Right forelimb (tissue), 1 donor: ENCODE measurements at places on chromosomes 2 and 18.

GRCh38 chr18:61597316-61597715, 264.1 kb downstream of the CDH20 start:
- no peak for DNase-seq

DNA sequence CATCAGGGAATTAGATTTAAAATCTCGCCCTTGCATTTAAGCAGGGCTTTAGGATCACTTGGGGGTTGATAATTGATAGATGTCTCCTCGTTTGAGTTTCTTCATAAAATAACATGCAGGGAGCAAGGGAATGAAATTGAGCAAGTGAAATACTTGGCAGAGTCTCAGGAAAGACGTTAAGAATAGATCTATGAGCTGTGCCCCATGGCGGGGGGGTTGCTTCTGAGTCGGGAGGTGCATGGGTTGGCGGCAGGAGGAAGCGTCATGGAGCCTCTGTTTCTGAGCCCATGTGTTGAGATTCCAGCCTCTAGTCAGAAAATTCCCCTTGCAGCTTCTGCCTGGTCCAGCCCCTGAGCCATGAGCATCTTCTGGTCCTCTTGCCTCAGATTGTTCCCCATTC, 82.0 kb downstream of the APOB start:
- DNase-seq: no peak

DNA sequence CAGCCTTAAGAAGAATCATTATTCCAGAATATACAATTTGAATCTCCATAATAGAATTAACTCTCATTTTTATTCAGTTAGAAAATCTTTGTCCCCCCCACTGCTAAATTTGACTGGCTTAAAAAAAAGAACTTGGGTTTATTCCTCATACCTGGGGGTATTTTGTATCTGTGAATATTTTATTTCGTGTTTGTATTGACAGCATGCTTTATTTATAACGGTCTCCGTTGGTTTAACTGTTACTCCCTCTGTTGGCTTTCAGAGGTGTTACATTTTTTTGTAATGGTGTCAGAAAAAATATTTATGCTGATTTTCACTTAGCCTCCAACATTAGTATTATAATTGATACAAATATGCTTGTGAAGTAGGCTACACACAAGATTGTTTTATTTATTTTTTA, 109.1 kb downstream of the HAUS1 start:
- no peak for DNase-seq

GRCh38 chr2:144686518-144687215, 166.7 kb upstream of the ZEB2 start:
- DNase-seq: no peak

DNA sequence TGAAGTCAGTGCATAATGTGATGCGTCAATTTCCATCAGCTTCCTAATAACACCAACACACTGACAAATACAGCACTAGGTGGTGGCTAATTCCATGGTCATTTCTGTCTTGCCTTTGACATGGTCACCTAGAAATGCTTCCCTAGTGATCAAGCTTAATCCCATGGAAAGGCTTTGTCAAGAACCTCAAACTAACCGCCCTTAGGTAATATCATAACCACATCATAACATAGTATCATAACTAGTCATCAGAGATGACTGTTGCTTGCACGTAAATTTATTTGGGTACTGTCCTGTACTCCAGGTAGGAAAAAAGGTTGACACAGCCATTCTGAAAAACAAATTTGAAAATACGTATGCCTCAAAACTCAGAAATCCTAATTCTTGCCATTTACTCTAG, 471.8 kb downstream of the IRS1 start:
- no peak for DNase-seq

DNA sequence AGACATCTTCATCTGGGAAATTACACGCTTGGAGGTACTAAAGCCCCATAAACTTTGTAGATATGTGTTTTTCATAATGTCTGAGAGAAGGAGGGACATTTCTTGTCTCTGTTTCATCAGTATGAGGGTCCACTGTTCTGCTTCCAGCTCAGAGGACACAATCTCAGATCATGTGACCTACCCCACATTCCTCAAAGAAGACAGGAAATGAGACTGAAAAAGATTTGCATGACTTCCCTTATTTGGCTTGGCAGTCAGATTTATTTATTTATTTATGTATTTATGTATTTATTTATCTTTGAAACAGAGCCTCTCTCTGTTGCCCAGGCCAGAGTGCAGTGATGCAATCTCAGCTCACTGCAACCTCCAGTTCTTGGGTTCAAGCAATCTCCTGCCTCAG, 463.7 kb upstream of the RGPD4 start:
- DNase-seq: no peak

- DNase-seq: no peak
Measured at GRCh38 chr2:216635171-216635570, 2.0 kb downstream of the IGFBP2 start.

DNA sequence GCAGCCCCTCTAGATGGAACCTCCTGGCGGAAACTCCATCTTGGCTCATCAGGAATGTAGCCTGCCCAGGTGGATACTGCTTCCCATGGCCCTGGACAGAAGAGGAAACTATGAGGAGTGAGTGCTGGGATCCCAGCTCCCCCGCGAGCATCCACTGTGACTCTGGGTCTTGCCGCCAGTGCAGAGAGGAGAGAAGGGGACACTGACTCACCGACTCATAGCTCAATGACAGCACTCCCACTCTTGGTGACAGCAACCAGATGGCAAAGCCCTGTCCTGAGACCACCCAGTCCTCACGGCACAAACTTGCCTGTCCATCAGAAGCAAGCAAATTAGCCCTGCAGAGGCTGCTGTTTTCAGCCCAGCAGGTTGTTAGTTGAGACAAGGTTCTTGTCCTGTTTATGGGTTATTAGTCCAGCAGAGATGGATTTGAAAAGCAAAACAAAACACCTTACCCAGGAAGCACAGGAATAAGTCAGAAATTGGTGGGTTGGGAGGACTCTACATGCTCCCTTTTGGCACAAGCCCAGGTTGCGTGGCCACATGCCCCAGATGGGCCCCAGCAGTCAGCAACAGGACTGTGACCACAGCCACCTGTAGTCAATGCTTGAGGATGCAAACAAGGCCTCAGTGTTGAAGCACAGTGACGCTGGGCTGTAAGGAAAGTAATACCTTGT, 111.5 kb upstream of the GLI2 start:
- DNase-seq: peak; percentile 26

DNA sequence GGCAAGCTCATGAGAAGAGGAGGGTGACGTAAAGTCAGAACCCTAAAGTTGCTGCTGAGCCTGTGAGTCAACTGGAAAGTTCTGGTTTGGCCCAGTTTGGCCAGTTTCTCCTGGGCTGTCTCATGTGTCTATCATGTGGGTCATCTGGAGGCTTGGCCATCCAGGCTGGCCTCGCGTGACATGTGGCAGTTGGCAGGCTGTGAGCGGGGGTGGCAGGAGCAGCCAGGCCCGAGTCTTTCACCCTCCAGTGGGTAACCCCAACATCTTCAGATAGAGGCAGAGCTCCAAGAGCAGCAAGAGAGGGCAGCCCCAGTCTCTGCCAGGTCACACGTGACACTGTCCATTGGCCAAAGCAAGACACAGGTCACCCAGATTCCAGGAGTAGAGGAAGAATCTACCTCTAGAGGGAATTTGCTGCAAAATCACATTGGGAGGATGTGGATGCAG, 51.5 kb downstream of the FHOD3 start:
- DNase-seq: no peak

GRCh38 chr2:30359644-30360167, 87.3 kb upstream of the LCLAT1 start:
- no peak for DNase-seq
